ENCODE measurements at places on chromosomes 11 and 22. TPM values are rescaled to one million over a fixed set of nuclear protein-coding genes. Genes with fewer than 3 reads are reported as not detected.

The ARHGAP20 gene
- 1.6 TPM for total RNA-seq

The C11orf21 gene
- 2.3 TPM for total RNA-seq

The EHF gene
- 259 TPM for total RNA-seq

The RNF214 gene
- 38.1 TPM for total RNA-seq

The MRGPRX3 gene
- total RNA-seq: not detected

The GLB1L2 gene
- total RNA-seq: 26.9 TPM

DNA sequence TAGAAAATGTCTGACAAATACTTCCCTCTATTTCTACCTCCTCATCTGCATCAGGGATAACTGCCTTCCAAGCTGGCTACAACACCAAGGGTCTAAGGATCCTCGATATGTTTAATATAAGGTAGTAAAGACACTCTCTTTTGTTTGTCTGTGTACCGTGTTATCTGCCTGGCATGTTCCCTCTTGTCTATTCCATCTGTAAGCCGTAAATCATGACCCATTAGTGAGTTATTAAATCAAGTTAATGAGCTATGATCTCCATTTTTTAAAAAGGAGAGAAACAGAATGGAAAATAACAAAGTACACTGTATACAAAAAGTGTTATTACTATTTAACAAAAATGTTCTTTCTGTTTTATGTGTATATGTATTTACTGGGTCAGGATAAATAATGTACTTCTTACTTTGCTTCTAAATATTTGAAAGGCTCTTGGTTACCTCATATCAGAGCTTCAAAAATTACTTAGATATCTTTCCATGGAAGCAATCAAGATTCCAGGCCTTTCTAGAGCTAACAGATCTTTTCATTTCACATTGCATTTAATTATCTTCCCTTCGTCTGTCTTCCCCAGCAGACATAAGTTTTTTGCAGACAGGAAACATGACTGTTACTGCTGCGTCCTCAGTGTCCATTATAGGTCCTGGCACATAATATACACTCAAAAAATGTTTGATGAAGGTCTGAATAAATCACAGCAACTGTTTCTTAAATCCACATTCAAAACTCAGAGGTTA, 342.6 kb upstream of the CCDC90B start:
- DNase-seq: no peak

DNA sequence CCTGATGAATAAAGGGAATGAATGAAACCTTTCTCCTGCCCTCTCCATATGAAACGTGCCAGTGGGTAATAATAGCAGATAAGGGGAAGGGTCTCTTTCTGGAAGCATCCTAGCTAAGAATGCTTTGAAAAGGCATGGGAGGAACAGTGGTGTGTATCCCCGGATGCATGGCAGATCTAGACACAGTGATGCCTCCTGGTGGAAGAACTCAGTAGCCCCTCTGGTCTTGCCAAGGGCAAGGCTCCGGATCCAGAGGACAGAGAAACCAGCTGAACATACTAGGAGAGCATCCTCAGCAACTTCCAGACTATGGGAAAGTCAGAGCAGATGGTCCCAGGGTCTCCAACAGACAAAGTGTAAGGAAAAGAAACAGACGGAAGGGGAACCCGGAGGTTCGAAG, 6.4 kb downstream of the BAIAP2L2 start:
- DNase-seq: no peak

DNA sequence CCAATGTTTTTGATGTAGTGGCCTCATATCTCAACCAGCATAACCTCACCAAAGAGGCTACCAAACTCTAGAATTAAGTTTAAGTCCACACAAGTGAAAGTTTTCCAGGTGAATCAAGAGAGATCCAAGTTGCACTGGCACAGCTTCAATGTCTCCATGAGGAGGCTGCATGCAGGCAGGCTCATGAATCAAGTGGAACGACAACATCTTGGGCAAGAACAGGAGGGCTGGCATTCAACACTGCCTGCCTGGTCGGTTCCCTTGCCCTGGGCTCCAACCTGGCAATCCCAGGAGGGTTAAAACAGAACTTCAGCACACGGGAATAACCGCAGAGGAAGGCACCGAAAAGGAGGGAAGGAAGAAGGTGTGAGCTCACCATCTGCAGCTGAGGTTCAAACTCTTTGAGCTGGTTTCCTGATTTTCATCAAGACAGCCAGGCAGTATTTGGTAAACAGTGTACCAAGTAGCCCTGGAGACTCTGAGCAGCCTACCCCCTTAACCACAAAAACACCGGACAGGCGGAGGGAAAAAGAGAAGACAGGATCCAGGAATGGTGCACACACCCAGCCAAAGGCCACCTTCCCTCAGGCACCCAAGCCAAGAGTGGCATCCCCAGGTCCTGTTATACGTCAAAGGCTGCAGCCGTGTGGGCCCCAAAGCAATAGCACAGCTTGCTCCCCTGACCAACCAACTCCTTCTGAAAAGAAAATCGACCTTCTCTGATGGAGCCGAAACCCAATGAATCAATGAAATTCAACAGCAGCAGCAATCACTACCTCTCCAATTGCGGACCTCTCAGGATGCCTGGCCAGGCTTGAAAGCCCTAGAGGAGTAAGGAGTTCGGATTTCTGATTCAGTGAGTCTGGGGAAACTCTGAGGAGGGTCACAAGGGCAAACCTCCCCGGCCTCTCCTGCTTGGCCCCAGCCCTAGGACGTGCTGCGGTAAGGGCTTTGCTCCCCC, 1.3 kb downstream of the PACSIN2 start:
- no peak for DNase-seq

DNA sequence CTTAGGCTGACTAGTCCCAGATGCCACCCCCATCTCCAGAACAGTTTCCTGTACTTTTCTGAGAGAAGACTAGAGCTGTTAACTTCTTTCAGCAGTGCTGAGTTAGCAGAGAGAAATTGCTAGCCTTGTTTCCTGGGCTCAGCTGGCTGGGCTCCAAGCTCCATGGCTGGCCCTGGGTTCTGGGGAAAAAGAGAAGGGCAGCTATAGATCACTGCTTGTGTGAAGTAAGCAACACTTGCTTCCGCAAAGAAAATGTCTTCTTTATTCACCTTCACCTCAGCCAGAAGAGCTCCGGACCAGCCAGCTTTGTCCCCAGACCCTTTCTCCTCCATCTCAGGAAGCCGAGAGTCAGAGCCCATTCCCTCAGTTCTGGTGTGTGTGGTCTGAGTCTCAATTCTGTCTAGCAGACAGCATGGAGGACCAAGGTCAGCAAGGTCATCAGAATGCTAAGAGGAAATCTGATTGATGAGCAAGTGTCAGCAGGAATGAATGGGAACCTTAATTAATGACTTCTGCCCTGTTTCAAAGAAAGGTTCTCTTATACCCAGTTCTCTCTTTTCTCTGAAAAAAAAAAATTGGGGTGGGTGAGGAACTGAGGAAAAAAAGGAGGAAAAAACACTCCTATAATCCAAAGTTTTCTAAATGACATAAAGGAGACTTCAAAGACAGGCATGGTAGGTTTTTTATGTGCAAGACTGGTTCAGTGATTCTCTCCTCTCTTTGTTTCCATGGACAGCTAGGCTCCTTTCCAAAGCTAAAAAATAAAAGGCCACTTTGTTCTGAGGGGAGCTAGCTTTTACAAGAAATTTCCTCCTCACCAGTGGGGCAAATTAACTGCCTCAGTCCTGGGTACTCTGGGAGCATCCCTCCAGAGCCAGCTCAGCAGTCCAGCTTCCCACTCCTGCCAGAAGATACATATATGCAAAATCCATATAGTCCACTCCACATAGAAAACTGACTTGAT, 63.6 kb upstream of the FAM181B start:
- DNase-seq: no peak

GRCh38 chr11:134398644-134399292, 13.3 kb downstream of the B3GAT1 start:
- no peak for DNase-seq

GRCh38 chr11:133860151-133860550, 14.8 kb upstream of the SPATA19 start:
- no peak for DNase-seq

- DNase-seq: no peak
Measured at GRCh38 chr22:39287076-39287725, 32.2 kb downstream of the RPL3 start.

- peak; percentile 71 for DNase-seq
Measured at GRCh38 chr11:119742263-119742861, 13.4 kb upstream of the NECTIN1 start.

DNA sequence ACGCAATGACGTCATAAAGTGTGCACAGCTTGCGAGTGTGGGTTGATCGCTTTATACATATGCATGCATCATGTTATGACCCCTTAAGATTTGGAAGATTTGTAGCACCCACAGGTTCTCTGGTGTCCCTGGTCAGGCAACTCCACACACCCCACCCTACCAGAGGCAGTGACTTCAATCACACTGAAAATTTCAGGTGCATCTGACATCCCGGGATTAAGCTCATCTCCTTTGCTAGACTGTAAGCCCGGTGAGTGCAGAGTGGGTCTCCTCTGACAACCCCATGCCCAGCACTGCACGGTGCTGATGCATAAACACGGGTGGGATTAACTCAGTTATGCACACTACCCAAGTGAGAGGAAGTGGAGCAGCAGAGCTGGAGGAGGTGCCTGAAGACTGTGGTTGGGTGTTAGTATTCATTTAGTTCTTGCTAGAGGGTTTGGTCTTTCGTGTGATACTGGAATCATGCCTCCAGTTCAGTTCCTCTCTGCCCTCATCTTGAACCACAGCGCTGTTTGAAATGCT, 6.5 kb downstream of the ARSA start:
- DNase-seq: peak; percentile 53

GRCh38 chr11:2807801-2808241, 77.8 kb downstream of the CDKN1C start:
- peak; percentile 25 for DNase-seq

GRCh38 chr11:11170352-11171084, 182.5 kb downstream of the CSNK2A3 start:
- DNase-seq: no peak

GRCh38 chr11:103069367-103069766, 22.6 kb downstream of the DCUN1D5 start:
- no peak for DNase-seq

- DNase-seq: no peak
Measured at GRCh38 chr22:44107340-44107739, 73.4 kb upstream of the PARVG start.
